Diencephalon (tissue), 1 donor: ENCODE measurements at places on chromosomes 7 and 10. TPM values are rescaled to one million over a fixed set of nuclear protein-coding genes. Genes with fewer than 3 reads are reported as not detected.

The FAM131B gene
- 78.4 TPM for total RNA-seq

The HTRA1 gene
- 64.1 TPM for total RNA-seq

The DTX2 gene
- total RNA-seq, result 3.0 TPM

The TFEC gene
- total RNA-seq, result 2.1 TPM

The LIPK gene
- total RNA-seq, result not detected

The NRP1 gene
- total RNA-seq, result 56.5 TPM
